ENCODE measurements at places on chromosomes 16 and 17.

DNA sequence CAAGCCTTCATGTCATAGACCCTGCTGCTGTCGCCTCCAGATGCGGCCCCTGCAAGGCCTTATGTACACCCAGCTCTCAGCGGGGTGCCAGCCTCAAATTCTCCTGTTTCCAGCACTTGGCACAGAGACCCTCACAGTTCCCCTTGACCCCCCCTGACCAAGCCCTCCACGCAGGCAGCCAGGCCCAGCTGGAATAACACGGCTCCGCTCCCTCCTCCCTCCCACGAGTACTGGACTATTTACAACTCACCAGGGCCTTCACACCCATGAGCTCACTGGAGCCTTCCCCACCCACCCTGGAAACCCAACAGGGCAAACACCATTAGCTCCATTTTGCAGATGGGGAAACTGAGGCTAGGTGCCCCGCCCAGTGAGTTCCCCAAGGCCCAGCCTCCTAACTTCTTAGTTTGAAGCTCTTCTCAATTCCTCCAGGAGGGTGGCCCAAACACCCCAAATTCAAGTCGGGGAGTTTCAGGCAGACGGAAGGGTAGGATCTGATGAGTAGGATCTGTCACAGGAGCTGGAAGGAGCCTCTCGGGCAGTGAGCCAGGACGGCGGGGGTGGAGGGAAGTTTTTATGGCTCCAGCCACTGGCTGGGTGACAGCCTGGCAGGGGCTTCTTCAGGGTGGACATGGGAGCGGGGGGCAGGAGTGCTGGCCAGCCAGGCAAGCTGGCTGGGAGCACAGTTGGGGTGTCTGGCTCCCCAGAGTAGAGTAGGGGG is 17.5 kb upstream of the DLX4 start:
- no peak for DNase-seq

GRCh38 chr16:55480228-55480655 is 1.2 kb downstream of the MMP2 start:
- DNase-seq, result no peak

- no peak for DNase-seq
These were observed 18.3 kb upstream of the LITAF start for GRCh38 chr16:11604783-11605563.

DNA sequence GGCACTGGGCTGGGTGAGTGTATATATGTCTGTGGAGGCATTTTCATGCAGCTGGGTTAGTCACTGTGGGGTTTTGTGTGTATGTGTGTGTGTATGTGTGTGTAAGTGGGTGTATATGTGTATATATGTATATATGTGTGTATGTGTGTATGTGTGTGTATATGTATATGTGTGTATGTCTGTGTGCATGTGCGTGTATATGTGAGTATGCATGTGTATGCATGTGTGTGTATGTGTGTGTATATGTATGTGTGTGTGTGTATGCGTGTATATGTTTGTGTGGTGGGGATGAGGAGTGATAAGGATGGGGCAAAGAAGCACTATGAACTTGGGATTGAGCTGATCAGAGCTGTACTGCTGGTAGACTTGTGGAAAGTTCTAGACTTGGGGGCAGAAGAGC is 29.0 kb upstream of the PLLP start:
- DNase-seq, result no peak

DNA sequence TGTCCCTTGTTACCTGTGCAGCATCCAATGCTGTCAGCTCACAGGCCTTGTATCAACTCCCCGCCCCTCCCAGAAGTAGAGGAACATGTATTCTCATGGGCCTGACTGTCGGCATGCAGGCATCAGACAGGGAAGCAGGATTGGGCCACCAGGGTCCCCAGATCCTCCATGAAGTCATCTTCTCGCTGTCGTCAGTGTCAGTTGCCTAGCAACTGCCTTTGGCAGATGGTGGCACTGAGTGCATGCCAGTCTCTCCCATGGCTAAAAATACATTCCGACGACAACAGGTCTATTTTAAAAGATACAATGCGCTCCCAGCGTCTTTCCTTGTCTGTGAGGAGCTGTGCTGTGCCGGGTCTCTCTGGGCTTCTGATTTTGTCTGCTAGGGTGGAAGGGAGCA is 36.8 kb upstream of the CES5A start:
- DNase-seq, result no peak
